ENCODE measurements at places on chromosomes 2 and 18.

DNA sequence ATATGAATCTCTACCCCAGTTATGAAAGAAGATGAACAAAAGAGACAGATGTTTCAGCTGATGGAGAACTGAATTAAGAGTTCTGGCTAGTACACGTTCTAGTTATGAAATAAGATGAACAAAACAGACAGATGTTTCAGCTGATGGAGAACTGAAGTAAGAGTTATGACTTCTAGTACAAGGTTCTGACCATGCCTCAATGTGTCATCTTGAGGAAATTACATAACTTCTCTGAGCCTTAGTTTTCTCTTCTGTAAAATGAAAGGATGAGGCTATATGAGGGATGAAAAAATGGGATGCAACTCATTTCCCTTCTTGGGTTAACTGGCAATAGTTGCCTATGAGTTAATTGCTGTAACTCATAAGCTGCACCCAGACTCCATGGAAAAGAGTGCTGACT is 92.9 kb upstream of the WDR75 start:
- DNase-seq: no peak

DNA sequence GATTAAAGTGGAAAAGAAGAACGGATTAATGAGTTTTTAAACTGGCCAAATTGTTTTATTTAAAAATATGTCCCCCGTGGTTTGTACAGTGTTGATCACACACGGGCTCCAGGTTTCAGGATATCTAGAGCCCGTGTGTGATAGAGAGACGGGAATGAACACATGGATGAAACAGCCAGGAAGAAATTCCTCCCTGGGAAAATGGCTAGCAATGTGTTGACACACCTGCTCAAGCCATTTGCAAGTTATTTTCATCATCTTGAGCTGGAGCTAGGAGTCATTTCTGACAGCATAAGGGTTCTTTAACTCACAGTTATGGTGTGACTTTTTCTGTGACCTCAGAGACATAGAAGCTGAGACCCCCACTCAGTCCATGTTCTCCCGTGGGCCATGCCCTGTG is 81.6 kb downstream of the LRRFIP1 start:
- no peak for DNase-seq

- no peak for DNase-seq
These were observed 37.5 kb upstream of the TTN start for GRCh38 chr2:178844701-178845100.

GRCh38 chr2:17107151-17107550 is 411.1 kb downstream of the RAD51AP2 start:
- DNase-seq: no peak

DNA sequence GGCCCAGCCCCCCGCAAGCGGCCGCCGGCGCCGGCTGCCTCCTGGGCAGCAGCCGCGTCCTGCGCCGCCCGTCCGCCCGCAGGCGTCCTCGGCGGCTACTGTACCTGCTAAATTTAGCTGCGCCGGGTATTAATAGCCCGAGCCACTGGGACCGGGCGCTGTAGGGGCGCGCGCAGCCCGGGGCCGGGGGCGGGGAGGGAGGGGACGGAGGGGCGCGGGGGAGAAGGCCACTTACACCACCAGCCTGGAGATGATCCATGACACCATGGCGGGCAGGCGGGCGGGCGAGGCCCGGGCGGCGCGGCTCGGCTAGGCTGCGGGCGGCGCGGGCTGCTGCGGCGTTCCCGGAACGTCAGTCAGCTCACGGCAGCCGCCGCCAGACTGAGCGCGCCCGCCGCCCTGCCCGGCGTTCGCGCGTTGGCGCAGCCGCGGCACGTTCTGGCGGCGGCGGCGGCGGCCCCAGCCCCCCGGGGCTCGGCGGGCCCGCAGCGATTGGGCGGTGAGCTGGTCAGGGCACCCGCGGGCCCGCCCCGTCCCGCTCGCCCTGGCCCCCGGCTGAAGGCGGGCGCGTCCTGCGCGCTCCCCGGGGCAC is at the start of gene REEP1:
REEP1 (minus strand) TSS at position 383 of the 592 bp plus-strand sequence; CDS start at position 267, 116 bp downstream.
- DNase-seq: no peak

- DNase-seq: no peak
These were observed 52.0 kb upstream of the GLI2 start for GRCh38 chr2:120683701-120684100.

GRCh38 chr2:148218326-148219075 is 197.6 kb downstream of the MBD5 start:
- DNase-seq: no peak

GRCh38 chr2:54558188-54559005 is 102.3 kb downstream of the SPTBN1 start:
- no peak for DNase-seq

DNA sequence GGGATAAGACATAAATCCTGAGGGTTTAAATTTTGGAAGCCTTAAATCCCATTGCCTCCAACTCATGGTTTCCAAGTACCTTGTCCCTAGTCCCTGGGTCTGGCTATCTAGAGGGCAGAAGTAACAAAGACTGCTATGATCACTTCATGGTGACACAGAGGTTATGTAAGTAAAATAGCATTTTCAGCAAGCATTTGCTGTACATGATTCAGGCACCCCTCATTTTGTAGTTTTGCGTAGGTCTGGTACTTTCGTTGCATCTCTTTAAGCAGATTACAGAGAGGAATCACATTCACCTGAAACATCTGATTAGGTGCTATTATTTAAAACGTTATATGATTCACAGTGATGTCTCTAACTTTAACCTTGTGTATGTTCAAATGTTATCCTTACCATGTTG is 480.1 kb downstream of the XIRP2 start:
- DNase-seq: no peak

DNA sequence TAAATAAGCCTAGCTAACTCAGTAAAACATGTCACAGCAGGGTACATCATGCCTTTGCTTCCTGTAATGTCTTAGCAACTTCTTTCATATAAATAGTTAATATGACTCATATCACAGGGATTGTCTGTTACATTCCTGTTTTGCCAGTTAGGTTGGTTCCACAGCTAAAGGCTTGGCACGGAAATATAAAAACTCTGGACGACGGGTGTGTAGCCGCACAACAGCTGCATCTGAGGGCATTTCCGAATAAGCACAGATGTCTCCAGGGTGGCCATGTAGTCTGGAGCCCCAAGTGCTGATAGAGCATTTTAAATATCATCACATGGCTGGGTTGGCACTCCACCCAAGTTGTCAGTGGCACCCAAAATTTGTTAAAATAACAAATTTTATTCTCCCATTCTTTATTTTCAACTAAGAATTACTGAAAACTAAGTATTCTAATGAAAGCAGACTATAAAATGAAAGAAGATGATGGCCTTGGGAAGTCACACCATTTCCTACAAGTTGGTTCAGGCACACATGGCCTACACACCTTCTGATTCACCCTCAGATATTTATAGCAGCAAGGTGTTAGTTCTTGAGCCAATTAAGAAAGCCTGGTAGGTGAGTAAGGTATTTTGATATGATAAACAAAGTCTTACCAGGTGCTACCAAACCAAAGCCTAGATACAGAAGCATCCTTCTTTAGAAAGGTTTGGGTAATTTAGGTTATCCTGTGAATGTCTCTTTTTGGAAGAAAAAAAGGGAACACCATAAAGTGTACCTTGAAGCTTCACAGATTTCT is 61.8 kb upstream of the STK17B start:
- peak; percentile 68 for DNase-seq
